ENCODE measurements at places on chromosomes 12 and 14.

- DNase-seq, result no peak
Measured at GRCh38 chr14:70096866-70097265, 91.9 kb downstream of the SLC8A3 start.

DNA sequence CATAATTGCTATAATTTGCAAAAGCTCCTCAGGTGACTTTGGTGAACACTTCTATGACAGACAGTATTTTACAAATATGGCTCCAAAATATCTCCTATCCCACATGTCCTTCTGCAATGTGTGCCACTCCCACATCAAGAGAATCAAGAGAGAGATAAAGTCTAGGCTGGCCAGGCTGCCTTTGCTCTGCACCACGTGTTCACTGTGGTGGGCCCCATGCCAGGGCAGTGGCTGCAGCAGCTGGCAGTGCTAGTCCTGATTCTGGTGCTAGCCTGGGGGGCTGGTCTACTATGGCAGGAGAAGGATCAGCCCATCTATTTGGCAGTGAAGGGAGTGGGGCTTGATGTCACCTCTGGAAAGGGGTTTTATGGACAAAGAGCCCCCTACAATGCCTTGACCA, 86.3 kb downstream of the DRAM1 start:
- DNase-seq, result no peak

GRCh38 chr14:88209273-88209672, 113.8 kb downstream of the KCNK10 start:
- no peak for DNase-seq

DNA sequence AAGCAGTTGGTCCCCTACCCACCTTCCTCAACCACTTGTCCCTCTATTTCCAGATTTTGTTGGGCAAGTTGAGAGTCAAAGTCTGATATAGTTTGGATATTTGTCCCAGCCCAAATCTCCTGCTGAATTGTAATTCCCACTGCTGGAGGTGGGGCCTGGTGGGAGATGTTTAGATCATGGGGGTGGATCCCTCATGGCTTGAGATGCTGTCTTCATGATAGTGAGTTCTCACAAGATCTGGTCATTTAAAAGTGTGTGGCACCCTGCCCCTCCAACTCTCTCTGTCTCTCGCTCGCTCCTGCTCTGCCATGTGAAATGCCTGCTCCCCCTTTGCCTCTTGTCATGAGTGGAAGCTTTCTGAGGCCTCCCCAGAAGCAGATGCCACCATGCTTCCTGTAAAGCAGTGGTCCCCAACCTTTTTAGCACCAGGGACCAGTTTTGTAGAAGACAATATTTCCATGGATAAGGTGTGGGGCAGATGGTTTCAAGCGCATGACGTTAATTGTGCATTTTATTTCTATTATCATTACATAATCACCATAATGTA, 37.3 kb upstream of the BCL11B start:
- DNase-seq, result no peak

DNA sequence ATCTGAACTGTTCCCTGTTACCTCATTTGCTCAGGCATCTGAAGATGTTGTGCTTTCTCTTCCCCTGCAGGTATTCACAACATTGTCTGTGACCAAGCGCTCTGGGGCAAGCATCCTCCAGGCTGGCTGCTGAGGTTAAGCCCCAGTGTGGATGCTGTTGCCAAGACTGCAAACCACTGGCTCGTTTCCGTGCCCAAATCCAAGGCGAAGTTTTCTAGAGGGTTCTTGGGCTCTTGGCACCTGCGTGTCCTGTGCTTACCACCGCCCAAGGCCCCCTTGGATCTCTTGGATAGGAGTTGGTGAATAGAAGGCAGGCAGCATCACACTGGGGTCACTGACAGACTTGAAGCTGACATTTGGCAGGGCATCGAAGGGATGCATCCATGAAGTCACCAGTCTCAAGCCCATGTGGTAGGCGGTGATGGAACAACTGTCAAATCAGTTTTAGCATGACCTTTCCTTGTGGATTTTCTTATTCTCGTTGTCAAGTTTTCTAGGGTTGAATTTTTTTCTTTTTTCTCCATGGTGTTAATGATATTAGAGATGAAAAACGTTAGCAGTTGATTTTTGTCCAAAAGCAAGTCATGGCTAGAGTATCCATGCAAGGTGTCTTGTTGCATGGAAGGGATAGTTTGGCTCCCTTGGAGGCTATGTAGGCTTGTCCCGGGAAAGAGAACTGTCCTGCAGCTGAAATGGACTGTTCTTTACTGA, 44.9 kb downstream of the EID3 start:
- DNase-seq, result no peak

DNA sequence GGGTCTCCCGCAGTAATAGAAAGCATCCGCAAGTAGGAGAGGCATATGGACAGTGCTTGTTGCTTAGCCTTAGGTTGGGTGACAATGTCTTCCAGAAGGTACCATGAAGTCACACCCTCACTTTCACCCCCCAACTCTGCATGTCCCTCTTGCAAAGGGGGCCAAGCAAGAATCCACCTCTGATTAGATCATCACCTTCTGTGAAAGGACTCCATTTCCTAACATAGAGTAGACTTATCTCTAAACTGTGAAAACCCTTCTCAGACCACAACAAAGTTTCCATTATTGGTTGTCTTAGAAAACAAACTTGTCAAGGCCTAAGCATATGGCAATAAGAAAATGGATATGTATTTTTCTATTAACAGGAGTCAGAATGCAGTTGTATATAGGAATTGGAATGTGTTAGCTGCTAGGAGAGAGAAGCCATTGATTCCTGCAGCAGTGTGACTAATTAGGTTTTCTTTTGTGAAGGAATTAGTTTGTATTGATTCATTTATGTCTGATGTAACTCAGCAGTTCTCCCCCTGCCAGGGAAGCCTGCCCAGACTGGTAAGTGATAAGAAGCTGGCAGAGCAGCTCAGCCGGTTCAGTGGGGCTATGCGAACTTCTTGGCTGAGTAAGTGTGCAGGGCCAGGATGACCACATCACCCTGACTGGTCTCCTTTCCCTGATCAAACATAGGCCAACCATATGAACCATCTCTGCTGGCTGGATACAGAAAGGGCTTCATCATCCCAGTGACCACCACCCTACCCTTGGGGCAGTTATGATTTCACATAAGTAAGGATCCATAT, 107.3 kb upstream of the CCDC196 start:
- DNase-seq, result no peak

Data from activated CD4-positive, alpha-beta T cell treated with anti-CD3 and anti-CD28 coated beads, Interleukin-2, amount 50 U/mL, for 16 hours (primary cell).